CD14-positive monocyte (primary cell): ENCODE measurements at places on chromosomes 7 and 10.

DNA sequence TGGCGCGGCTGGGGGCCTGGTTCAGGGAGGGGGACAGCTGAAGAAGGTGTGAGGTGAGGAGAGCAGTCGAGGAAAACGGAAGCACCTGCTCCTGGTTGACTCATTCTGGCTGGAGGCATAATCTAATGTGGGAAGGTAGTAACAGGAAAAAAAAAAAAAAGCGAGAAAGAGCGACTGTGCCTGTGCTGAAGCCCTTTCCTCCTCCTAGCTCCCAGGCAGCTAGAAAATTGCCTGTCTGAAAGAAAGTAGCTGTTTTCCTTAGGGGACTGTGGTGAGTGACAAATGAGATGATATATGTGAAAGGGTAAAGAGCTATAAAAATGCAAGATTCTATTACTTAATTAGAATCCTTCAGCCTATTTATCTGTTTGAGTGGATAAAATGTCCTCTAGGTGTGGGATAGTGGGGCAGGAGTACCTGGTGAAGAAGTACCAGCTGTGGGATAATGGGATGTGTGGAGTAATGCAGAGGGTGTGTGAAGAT is 4.9 kb upstream of the MEST start:
- no peak for DNase-seq

GRCh38 chr10:109183366-109183765 is 739.9 kb downstream of the XPNPEP1 start:
- no peak for DNase-seq

DNA sequence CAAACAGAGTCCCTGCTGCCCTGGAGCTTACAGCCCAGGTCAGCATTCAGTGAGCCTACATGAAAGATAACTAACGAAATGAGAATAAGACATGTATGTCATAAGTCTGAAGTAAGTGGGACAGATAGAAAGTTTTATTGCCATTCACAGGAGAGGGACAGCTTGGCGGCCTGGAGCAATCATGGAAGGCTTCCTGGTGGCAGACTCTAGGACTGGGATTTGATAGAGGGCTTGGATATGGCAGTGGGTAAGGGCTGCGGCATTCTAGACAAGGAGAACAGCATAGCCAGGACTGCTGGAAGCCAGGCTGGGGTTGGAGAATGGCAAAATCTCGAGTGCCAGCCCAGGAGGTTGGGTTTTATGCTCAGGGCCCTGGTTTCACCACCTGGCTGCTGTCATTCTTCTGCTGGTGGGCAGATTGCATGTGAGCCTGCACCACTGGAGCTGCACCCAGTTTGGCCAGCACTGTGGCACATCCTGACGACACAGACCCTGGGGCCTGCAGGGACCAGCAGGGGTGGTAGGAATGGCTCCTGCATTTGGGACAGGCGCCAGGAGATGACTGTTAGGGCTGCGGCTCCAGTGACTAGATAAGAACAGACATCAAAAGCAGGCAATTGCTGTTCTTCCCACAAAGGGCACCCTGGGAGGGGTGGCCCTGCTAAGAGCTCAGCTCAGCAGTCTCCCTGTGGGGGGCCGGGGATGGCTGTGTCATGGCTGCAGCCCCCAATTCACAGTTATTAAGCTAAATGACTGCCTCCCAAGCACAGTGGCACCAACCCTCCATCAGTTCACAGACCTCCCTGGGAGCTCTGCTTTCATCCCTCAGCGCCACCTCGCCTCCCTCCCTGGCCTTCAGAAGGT is 161.1 kb downstream of the RPS24 start:
- DNase-seq, result no peak

DNA sequence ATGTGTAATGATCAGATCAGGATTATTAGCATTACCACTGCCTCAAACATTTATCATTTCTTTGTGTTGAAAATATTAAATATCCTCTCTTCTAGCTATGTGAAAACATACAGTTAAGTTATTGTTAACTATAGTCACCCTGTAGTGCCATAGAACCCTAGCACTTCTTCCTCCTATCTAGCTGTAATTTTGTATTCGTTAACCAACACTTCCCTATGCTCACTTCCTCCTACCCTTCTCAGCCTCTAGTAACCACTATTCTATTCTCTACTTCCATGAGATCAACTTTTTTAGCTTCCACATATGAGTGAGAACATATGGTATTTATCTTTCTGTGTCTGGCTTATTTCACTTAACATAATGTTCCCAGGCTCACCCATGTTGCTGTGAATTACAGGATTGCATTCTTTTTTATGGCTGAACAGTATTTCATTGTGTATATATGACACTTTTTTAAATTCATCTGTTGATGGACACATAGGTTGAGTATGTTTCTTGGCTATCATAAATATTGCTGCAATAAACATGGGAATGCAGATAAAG is 132.7 kb upstream of the RHOBTB1 start:
- no peak for DNase-seq
